ENCODE measurements at places on chromosomes 2 and 18.

DNA sequence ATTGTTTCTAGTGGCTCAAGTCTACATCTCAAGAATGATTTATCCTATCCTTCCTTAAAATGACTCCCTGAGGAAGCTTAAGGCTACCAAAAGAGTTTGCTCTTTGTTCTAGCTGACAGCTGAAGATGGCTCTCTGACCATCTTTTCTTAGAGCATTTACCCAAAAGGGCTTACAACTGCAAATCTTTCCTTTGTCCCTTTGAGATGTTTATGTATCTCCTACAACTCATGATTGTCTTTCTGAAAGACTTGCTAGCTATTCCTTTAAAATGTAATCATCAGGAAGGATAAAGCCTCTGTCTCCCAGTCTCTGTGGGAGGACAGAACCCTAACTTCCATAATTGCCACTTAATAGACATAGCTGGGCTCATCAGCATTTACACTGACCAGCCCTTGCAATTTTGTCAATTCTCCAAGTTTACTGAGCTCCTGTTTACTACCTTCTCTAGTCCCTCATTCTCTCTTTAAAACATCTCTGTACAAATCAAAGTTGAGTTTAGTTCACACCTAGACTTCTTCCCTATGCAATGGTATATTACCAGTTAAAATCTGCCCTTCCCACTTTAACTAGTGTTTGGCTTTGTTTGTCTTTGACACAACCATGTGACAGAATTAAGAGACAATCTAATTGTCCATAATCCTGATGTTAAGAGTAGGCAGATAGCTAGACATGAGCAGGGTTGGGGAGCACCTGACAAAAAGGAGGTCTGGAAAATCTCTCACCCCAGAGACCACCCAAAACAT lies 188.2 kb downstream of the PTH2R start:
- DNase-seq: no peak

DNA sequence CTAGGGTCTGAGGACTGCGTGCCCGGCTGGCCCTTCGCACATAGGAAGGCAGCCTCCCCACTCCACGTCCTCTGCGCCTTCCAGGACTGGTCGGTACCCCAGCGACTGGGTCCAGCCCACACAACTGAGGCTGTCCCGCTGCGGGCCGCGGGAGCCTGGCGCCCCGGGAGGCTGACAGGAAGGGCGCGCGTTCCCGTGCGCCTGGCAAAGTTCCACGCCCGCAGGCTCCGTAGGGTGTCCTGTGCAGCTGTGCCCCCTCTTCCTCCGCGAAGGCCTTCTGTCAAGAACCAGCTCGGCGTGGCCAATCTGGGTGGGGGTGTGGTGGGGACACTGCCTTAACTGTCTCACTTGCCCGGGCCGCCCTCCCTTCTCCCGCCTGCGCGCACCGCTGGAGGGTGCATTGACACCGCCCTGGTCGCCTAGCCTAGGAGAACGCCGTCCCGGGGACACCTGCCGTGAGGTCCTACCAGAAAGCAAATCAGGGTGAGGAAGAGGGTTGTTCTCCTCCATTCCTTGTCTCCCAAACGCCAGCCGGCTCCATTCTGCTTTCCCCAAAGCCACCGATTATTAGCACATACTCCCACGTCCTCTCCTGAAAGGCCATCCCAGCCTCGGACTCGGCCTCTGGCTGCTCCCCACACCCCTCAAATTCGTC lies 618 bp upstream of the LYPD1 start:
- DNase-seq: peak; percentile 59

DNA sequence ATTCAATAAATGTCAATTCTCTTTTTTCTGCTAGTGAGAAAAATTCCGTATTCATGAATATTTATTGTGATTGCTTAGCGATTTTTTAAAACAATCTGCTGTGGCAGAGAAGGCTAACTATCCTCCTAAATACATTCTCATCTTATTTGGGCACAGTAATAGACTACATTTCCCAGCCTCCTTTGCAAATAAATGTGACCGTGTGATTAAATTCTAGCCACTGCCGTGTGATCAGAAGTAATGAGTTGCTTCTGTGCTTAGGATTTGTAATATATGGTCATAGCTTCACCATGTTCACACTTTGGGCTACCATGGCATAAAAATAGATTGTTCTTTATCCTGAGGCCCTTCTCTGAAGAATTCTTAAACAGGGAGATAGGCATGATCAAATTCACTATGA lies 179.6 kb downstream of the FAM124B start:
- DNase-seq: no peak

DNA sequence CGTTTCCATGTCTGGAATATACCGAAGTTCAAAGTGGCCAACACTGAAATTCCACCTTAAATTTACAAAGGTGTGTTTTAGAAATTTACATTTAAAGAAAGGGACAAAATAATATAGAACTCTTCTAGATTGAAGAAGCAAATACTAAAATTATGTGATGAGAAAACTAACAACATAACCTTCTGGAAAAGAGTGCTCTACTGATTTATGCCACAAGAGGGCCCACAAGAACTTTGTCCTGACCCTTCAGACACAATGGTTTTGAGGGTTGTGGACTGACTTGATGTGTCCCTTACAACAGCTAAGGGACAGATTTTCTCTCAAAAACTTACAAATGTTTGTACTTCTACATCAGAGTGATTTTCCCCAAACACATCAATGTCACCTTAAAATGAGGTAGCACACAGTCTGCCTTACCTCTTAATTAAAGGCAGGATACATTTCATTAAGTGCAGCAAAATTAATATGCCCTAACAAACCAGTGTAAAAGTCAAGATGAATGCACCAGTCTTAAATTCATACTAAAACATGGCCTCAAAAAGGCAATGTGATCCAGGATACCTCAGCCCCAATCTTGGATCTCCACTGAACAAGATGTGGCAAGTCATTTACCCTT lies 36.2 kb downstream of the EIF2AK3 start:
- peak; percentile 3 for DNase-seq

GRCh38 chr2:17851731-17852585 lies 26.5 kb upstream of the KCNS3 start:
- DNase-seq: peak; percentile 43

- DNase-seq: no peak
Measured at GRCh38 chr2:51812138-51812866, 780.4 kb upstream of the NRXN1 start.

DNA sequence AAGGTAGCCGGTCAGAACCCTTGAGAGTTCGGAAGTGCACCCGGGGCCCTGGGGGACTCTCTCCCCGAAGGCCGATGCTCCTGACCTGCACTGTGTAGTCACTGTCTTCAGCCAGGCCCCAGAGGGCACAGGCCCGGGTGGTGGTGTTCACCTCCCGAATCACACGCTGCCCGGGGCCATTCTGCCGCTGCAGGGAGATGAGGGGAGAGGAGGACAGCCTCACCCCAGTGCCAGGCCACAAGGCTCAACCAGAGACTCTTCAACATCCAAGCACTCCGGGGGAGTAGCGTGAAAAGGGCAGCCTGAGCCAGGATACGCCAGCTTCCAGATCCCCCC lies 1.1 kb downstream of the FNDC4 start:
- no peak for DNase-seq

DNA sequence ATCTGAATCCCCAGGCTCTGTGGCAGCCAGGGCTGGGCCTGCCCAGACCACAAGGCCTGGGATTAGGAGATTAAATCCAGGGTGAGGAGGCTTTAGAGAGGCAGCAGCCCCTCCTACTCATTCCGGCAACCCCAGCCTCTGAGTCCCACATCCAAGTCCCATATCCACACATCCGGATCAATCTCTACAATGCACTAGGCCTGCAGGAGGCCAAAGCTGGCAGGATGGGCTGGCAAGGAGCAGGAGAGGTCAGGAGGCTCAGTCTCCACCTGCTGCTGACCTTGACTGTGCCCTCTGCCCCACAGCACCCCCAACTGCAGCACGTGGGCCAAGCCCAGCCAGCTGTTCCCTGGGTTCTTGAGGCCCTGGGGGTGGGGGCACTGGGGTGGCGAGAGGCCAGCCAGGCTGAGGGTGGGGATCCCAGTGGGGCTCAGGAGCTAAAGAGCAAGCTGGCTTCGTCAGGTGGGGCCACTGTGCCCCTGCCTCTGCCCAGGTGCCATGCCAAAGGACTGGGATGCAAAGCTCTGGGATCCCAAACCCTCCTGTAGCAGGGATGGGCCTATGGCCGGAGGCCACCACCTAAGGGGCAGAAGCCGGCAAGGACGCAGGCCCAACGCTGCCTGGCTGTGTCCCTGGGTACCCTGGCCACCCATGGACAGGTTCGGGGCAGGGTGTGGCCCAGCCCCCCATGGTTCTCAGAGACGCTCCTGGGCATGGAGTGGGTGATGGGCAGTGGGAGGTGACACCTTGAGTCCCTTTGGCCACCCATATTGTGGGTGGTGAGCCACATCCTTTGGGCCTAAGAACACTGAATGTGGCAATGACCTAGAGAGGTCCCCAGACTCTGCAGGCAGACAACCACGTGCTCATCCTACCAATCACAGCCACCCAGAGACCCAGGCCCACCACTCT lies 3.2 kb downstream of the KIF1A start:
- no peak for DNase-seq

- DNase-seq: no peak
Measured at GRCh38 chr2:102297891-102298290, 13.5 kb upstream of the IL1RL1 start.

- DNase-seq: no peak
Measured at GRCh38 chr2:16647992-16648617, 17.5 kb downstream of the CYRIA start.

GRCh38 chr2:164933671-164934189 lies 21.6 kb downstream of the SLC38A11 start:
- DNase-seq: no peak

DNA sequence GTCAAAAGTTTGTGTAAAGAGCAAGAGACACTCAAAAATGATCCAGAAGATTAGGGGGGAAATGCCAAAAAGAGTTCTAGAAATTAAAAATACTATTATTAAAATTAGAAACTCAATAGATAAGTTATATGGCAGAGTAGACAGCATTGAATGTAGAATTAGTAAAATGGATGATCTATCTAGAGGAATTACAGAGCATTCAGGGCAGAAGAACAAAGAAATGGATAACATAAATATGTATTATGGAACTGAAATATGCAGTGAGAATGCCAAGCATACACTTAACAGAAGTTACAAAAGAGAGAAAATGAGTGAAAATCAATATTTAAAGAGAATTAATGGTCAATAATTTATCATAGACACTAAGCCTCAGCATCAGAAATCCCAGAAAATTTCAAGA lies 33.2 kb upstream of the OR6B3 start:
- no peak for DNase-seq

GRCh38 chr2:178193823-178194599 lies at the start of gene OSBPL6:
Gene OSBPL6 (plus strand): TSS chr2:178194512. CDS start chr2:178306185, 111,673 bp downstream.
- peak; percentile 76 for DNase-seq

DNA sequence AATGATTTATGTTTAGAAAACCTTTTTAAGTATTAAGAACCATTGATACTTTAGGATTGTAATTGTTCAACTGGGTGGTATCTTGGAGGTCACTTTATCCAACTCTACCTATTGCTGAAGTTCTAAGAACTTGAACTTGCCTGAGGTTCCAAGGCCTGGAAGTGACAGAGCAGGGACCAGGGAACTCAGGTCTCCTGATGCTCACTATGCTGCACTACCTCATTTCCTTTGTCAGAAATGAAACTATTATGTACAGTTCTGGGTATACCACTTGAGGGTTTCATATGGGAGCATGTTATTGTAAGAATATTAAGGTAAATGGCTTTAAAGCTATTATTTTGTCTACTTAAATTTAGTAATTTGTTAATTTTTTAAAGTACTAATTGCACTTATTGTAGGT lies 3.0 kb downstream of the MBD5 start:
- no peak for DNase-seq

DNA sequence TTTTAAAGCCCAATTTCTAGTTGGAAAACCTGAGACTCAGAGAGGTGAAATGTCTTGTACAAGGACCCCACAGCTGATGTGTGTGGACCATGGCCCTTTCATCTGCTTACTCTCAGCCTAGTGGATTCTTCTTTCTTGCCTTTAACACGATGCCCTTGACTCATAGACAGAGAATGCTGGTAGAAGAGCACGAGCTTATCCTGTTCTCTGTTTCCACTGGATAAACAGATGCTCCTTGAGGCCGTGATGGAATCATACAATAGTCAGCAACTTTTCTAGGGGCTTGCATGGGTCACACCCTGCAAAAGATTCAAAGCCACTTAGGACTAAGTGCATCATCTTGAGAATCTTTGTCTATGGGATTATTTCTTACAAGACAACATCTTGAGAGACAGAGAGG lies 50.9 kb downstream of the MYCN start:
- DNase-seq: no peak

GRCh38 chr2:51711766-51712165 lies 679.8 kb upstream of the NRXN1 start:
- no peak for DNase-seq

- peak; percentile 56 for DNase-seq
Measured at GRCh38 chr2:142130111-142131009, 456 bp downstream of the LRP1B start.

- no peak for DNase-seq
Measured at GRCh38 chr18:12422936-12423335, 15.2 kb downstream of the PRELID3A start.

GRCh38 chr2:120669121-120669952 lies 66.3 kb upstream of the GLI2 start:
- DNase-seq: no peak

GRCh38 chr18:36181441-36181840 lies 5.9 kb upstream of the MOCOS start:
- DNase-seq: no peak

DNA sequence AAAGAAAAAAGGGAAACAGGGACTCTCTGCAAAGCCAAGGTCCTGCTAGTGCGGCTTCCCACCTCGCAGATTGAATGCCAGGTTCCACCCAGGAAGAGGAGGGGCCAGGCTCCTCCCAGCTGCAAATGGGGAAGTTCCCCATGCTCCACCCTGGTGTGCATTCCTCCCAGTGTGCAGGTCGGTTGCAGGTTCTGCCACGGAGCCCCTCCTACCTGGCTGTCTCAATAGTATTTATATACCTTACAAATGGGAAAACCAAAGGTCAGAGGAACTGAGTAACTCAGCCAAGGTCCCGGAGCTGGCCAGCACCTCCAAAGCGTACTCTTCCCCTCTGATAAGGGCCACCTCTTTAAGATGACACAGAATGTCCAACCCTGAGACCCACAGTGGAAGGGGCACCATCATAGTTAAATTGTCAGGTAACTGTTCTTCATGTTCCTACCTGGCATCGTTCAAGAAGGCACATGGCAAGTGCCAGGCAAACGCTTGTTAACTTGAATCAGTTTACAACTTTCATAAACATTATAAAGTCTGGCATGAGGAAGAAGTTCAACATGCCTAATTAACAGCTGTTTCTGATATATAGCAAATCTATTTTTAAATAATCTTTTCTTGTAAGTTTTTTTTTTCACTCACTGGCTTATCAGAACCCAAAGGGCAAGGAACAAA lies 35.5 kb downstream of the POU3F3 start:
- DNase-seq: no peak

DNA sequence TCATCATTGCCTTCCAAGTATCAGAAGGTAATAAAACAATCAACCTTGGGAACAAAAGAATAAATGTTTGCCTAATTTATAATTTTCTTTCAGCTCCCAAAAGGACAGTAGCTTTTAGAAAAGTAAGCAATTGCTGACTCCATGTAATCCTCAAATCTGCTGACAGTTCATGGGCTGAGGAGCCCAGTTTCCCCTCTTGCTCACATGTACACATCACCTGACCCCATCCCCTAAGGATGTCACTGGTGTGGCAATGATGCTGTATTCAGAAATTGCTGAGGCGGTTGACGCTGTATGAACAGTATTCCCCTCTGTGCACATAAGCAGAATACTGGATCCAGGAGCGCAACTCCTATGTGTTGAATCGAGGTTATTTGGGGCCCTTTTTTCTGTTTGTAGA lies 56.1 kb upstream of the LYPD1 start:
- no peak for DNase-seq

GRCh38 chr2:192070099-192070498 lies 124.6 kb downstream of the TMEFF2 start:
- no peak for DNase-seq

- no peak for DNase-seq
Measured at GRCh38 chr18:79322441-79322840, 73.3 kb upstream of the NFATC1 start.
